Activated naive CD4-positive, alpha-beta T cell treated with anti-CD3 and anti-CD28 coated beads for 36 hours (primary cell): ENCODE measurements at places on chromosomes 16 and 17.

DNA sequence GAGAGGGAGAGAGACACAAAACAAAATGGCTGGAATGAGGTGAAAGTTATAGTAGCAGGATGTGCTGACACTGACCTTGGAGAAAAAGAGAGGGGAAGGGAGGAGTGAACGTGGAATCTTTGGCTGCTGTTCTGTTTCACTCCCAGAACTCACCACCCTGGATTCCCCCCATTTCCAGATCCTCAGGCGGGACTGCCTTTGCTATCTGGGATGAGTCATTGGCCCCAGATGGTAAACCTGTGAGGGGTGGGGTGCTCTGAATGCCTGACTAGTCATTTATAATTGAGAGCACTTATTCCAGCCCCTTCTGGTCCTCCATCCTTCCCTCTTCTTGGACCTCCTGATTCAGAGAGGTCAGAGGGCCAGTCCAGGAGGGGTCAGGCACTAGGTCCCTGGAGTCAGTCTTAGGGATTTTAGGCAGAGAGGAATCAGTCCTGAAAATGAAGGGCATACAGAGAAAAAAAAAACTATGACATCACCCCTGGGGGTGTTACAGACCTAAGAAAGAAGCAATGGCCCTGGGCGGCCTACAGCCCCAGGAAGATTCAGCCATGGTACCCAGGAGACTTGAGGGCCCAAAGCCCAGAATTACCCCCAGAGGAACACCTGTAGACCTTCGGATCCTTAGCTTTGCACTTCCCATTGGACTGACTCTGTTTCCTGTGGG lies 2.2 kb upstream of the ZG16 start:
- peak; percentile 22 for DNase-seq

DNA sequence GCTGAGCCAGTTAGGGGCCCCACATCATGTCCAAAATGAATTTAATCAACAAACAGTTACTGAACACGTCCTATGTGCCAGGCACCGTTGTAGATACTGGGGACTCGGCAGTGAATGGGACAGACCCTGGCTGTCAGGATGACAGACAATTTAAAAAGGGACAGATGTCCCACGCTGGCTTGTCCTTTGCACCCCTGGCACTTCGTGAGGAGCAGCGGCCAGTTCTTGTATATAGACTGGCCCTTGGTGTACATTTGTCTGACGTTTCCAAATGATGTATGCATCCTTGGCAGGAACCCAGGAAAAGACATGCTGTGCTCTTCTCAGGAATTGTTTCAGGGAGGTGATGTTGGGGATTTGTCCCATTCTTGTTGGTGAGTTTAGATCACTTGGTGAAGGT lies 21.1 kb downstream of the IL4R start:
- DNase-seq, result no peak

- no peak for DNase-seq
These were observed 4.6 kb downstream of the PYCR1 start for GRCh38 chr17:81932333-81932983.

GRCh38 chr17:45403906-45404490 lies 28.7 kb downstream of the ARHGAP27 start:
- no peak for DNase-seq

- no peak for DNase-seq
These were observed 75.0 kb downstream of the MGAT5B start for GRCh38 chr17:76943202-76943601.

GRCh38 chr17:17545984-17546383 lies 45.5 kb downstream of the PEMT start:
- DNase-seq, result no peak

GRCh38 chr17:1192911-1193699 lies 13.3 kb upstream of the ABR start:
- no peak for DNase-seq

- DNase-seq, result no peak
These were observed 370 bp downstream of the EVPL start for GRCh38 chr17:76026714-76027158.

GRCh38 chr16:85152414-85153030 lies 40.2 kb upstream of the CIBAR2 start:
- DNase-seq, result no peak
